ENCODE measurements at places on chromosomes 11 and 22.

DNA sequence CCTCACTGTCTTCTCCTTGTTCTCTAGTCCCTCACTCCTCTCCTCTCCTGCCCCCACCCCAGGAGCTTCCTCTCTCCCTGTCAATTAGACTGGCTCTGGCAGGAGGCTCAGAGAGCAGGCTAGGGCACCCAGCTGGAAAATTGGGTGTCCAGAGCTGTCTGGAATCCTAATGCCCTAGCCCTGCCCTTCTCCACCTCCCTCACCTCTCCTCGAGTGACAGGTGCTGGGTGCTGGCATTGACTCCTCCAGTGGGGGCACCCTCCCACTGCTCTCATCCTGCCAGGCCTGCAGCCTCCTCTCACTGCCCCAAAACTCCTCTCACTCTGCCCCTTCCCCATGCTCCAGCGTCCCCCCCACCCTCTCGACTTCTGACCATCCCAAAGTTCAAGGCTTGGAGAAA, 68.9 kb downstream of the CYTH4 start:
- DNase-seq = no peak

- peak; percentile 47 for DNase-seq
Observed at GRCh38 chr22:36334821-36335603, 52.8 kb downstream of the MYH9 start.

DNA sequence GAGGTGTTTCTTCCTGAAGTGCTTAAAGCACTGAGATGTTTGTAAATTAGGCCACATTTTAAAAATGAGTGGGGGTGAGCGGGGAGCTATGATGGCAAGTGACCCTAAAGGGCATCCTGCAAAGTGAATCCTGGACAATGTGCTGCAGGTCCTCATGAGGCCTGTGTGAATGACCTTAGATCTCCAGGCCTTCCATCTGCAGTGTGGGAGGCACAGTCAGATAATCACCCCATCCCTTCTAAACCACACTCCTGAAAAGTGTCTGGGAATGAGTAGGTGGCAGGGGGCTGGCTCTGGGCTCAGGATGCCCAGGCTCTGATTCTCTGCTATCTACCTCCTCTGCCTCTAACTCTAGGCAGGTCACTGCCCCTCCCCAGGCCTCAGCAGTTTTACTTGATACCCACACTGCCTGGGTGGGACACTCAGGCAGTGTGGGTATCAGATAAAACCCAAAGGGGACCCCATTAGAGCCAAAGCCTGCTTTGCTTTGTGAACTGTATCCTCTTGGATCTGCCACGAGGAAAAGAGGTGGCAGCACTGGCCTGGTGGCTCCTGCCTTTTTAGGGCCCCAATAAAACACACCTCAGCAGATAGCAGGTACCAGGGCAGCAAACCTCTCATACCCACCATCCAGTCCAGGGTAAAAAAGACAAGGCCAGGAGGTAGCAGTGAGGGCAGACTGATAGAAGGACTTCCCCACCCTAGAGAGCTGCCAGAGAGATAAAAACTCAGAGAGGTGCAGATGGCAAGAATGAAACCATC, 10.5 kb downstream of the STARD10 start:
- no peak for DNase-seq

GRCh38 chr11:121032546-121032945, 8.6 kb downstream of the TBCEL start:
- DNase-seq = no peak

GRCh38 chr11:97355230-97355629, 965.4 kb downstream of the JRKL start:
- no peak for DNase-seq

GRCh38 chr11:56783448-56784041, 35.0 kb upstream of the OR9G4 start:
- DNase-seq = peak; percentile 3

GRCh38 chr11:35567737-35568465, 42.5 kb upstream of the PAMR1 start:
- no peak for DNase-seq

DNA sequence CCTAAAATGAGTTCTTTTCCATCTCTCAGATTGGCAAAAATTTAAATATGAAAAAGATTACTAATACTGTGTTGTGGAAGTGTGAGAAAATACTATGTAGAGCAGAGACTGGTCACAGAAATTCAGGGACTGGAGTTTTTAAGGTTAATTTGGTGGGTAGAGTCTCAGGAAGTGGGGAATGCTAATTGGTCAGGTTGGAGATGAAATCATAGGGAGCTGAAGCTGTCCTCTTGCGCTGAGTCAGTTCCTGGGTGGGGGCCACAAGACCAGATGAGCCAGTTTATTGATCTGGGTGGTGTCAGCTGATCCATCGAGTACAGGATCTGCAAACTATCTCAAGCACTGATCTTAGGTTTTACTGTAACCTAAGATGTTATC, 29.4 kb upstream of the TMEM86A start:
- DNase-seq = peak; percentile 35

DNA sequence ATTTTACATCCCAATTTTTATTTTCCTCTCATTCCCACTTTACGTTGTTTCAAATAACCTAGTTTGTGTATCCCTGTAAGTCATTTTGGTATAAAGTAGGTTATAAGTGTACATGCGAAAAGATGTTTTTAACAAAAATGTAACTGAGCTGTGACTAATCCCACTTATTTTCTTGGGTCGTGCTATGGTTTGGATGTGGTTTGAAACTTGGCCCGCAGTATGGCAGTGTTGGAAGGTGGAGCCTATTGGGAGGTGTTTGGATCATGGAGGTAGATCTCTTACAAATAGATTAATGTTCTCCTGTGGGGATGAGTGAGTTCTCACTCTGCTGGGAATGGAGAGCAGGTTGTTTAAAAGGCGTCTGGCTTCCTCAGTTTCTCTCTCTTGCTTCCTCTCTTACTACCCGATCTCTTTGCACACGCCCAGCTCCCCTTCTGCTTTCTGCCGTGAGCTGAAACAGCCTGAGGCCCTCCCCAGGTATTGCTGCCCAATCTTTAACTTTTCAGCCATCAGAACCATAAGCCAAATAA, 7.2 kb downstream of the RPL27A start:
- no peak for DNase-seq

DNA sequence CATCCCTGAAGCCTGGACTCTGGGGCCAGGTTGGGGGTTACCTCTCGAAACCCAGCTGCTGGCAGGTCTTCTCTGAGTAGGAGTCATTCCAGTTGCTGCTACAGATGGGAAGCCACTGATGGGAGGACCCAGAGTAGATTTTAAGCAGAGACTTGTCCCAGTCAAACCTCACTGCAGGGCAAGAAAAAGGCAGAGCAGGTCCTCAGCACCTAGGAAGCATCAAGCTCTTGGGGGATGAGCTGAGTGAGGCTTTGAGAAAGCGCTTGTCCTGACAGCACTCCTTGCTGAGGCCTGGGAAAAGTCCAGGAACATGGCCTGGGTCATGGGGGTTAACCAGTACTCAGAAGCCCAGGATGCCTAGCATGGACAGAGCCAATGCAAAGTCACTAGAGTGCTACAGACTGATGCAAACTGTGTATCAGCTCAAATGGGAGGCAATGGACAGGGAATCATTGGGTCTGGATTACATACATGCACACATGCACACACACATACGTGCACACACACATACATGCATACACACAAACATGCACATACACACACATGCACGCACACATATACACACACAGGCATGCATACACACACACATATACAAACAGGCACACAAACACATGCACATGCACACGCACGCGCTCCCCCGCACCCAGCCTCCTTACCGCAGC, 15.3 kb downstream of the TMPRSS13 start:
- no peak for DNase-seq

- DNase-seq = no peak
Observed at GRCh38 chr22:37293172-37293571, 10.9 kb downstream of the CYTH4 start.

GRCh38 chr22:38489561-38490145, 16.5 kb downstream of the DDX17 start:
- no peak for DNase-seq

- no peak for DNase-seq
Observed at GRCh38 chr22:30565341-30565740, 9.1 kb downstream of the GAL3ST1 start.

DNA sequence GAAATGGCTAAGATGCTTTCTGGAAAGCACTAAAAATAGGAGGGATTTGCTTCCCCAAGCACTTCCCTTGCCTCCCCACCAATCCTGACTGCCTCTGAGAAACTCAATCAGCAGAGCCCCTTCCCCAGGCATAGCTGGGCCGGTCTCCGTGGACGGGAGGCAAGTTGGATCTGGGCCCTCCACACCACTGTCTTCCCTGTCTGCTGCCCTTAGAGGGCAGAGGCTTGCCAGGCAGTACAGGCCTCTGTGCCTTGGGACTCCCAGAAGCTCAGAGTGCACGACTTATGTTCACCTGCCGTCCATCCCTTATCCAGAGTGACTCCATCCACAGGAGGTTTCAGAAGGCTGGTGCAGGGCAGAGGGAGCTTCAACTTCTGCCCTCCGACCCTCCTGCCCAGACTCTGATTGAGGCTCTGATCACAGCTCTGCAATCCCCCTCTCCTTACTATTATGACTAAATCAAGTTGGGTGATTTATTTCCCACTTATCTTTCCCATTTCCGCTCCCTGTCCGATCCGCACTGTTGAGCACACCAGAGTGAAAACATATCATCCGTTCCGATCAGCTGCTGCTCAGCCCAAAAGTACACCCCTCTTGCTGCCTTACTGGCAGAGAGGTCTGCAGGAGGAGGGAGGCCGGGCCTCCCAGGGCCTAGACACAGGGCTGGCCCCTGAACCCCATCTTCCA, 71.8 kb downstream of the DSCAML1 start:
- no peak for DNase-seq

GRCh38 chr11:105142167-105142566, 2.6 kb upstream of the CARD18 start:
- no peak for DNase-seq

DNA sequence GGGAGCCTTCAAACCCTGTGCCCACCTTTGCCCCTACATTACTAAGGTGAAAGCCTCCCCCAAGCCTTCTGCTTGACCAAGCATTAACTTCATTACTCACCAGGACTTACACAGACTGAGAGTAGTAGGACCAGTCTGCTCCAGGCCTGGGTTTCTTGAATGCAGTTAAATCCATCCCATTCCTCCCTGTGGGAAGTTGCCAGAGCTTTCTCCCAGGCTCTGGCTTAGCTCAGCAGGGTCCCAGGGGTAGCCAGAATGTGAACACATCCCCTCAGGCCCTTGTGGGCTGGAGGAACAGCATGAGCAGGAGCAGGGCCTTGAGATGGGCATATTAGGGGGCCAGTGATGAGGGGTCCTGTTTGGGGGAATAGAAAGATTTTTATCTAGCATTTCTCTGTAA, 59.9 kb downstream of the RRM1 start:
- DNase-seq = no peak

DNA sequence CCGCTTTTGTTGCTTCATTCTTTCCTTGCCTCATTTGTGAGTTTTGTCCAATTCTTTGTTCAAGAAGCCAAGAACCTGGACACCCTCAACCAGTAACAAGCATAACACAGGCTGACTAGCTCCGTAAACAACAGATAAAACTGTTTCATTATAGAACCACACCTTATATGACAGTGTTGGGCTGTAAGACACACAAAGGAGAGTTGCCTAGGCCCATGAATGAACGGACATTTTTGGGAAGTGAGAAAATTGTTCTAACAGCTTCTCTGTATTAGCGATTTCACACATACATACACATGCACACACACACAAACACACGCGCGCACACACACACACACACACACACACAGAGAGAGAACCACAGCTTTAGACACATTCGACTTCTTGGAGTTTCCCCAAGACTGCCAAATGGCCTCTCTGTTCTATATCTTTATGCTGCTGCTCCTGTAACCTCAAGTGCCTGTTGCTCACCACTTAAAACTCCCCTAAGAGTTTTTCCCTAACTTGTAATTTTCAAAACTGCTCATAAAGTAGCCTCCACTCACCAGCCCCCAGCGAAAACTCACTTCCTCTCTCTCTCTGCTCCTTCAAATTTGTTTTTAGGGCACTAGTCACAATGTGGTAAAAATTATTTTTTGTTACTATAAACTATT, 35.9 kb downstream of the CTSC start:
- peak; percentile 68 for DNase-seq

DNA sequence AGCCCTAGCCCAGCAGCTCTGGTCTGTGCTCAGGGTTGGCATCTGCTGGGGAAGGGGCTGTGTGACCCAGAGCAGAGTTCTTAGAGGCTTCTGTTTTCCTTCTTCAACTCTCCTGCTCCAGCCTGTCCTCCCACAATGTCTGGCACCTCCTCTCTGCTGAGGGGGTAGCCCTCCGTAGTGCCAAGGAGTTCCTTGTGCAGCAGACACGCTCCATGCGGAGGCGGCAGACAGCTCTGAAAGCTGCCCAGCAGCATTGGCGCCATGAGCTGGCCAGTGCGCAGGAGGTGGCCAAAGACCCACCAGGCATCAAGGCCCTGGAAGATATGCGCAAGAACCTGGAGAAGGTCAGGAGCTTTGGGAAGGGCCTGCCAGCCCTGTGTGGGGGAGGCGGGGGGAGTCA, 69.3 kb downstream of the CEP164 start:
- DNase-seq = no peak

GRCh38 chr11:48107188-48107704, 109.4 kb upstream of the OR4B1 start:
- DNase-seq = peak; percentile 43

DNA sequence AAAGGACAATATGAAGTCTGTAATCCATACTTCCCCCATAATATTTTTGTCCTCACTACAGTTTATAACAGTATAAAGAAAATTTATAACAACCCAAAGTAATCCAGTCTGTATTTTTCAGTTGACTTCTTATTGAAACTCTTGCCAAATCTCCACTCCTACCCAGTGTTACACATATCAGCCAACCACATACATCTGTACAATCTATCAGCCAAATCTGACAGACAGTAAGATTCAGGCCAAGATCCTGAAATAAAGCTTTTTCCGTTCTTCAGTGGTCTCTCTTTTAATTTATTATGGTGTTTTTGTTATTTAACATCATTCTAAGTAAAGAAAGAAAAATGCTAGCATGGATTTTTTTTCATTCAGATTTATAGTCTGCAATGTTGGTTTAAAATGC, 2370.9 kb upstream of the RAG2 start:
- no peak for DNase-seq

DNA sequence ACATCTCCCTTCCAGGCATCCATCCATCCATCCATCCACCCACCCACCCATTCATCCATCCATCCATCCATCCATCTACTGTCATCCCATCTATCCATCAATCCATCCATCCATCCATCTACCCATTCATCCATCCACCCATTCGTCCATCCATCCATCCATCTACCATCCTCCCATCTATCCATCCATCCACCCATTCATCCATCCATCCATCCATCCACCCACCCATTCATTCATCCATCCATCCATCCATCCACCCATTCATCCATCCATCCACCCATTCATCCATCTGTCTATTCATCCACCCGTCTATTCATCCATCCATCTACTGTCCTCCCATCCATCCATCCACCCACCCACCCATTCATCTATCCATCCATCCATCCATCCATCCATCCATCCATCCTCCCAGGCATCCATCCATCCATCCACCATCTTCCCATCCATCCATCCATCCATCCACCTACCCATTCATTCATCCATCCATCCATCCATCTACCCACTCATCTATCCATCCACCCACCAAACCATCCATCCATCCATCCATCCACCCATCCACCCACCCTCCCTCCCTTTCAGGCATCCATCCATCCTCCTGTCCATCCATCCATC, 33.7 kb downstream of the OSBPL5 start:
- DNase-seq = no peak

- DNase-seq = no peak
Observed at GRCh38 chr22:36069368-36069767, 40.7 kb upstream of the RBFOX2 start.
